ENCODE measurements at places on chromosomes 7 and 10.

DNA sequence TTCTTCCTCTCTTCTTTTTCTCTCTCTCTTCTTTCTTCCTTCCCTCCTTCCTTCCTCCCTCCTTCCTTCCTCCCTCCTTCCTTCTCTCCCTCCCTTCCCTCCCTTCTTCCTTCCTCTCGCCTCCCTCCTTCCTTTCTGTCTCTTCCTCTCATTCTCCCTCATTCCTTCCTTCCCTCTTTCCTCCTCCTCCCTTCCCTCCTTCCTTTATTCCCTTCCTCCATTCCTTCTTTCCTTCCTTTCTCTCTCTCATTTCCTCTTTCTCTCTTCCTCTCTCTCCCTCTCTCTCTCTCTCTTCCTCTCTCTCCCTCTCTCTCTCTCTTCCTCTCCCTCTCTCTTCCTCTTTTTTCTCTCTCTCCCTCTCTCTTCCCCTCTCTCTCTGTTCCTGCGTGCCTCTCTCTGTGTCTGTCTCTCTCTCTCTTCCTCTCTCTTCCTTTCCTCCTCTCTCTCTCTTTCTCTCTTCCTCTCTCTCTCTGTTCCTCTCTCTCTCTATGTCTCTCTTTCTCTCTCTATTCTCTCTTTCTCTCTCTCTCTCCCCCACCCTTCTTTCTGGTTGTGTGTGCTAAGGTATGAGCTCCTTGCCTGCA, 80.1 kb upstream of the PFKP start:
- DNase-seq: no peak

- no peak for DNase-seq
Measured at GRCh38 chr7:97200018-97200417, 82.5 kb downstream of the SDHAF3 start.

- no peak for DNase-seq
Measured at GRCh38 chr10:116840389-116841075, 8.8 kb upstream of the ENO4 start.

GRCh38 chr10:51733057-51733456, 33.7 kb upstream of the CSTF2T start:
- DNase-seq: no peak

GRCh38 chr10:23869996-23870395, 338.9 kb upstream of the KIAA1217 start:
- DNase-seq: no peak

GRCh38 chr10:70575874-70576802, 26.4 kb downstream of the PRF1 start:
- DNase-seq: peak; percentile 24

Data from NCI-H526 (cell line).